DND-41 (cell line): ENCODE measurements at places on chromosomes 3 and 15.

DNA sequence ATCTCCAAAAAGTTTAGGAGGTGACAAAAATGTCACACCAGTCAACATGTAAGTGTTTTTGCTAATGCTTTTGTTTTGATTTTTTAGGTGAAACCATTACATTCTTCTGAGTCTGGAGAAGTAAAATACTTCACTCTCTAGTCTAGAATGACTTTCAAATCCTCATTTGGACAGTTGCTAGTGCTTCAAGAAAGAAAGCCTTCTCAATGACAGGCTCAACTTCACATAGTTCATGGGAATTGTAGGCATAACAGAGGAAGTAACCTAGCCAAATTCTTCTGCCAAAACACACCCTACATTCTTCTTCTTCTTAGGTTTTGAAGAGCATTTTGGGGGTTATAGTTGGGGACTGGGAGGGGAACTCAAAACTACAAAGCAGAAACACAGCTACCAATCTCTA, 29.4 kb upstream of the HEG1 start:
- no peak for DNase-seq

- DNase-seq: peak; percentile 16
These were observed 556 bp downstream of the USP19 start for GRCh38 chr3:49120096-49120437.

DNA sequence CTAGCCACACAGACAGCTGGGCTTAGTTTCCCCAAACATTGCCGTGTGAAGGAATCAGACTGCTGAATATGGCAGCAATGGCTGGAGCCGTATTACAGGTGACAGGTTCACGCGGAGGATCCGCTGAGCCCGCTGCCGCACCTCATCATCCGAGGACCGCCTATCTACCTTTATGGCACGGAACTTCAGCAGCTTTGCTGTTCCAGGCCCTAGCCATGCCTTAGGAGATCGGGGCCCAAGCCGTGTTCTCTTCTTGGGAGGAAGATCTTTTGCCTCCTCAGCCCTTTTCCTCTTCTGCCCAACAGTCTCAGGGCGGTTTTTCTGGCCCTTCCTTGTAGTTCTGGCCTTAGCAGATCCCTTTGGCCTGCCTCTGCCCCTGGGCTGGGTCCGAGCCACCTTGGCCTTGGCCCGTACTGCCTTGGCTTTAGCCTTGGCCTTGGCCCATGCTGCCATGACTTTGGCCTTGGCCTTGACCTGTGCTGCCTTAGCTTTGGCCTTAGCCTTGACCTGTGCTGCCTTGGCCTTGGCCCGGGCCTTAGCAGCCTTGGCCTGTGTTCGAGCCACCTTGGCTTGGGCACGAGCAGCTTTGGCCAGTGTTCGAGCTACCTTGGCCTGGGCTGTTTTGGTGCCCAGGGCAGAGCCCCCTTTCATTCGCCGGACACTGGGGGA, 3.2 kb downstream of the CCDC71 start:
- DNase-seq: no peak

GRCh38 chr3:72421126-72421525, 427.1 kb downstream of the SHQ1 start:
- DNase-seq: no peak

GRCh38 chr3:133393691-133394474, 6.0 kb upstream of the BFSP2 start:
- DNase-seq: no peak

DNA sequence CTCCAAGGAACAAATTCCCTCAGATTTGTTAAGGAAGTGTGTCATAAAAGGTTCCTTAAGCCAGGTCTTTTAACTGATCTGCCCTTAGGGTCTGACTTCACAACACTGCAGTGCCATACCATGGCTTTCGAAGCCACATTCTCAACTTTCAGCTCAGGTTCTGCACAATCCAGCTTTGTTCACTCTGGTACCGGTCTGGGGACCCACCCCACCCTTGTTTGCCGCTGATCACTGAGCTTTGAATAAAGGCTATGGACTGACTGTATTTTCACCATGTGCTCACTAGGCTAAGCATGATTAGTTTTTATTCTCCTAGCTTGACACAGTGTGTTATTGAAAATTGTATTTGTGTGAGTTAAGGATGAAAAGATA, 15.9 kb downstream of the SNX1 start:
- DNase-seq: no peak

DNA sequence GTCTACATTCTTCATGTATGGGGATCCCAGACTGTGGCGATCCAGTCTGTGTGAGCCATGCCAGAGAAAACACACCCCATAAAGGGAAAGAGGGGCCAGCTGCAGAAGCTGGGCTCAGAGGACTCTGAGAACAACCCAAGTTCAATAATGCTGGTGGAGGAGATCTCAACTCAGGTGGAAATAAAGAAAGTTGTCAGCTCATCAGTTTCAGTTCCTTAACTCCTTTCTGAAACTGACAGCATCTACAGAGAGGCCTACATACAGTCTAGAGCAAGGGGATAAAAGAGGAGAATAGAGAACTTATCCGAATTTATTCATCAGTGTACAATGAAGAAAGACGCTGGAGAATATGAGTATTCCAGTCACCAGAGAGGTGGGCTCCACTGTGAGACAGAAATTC, 77.0 kb downstream of the NTRK3 start:
- DNase-seq: no peak

DNA sequence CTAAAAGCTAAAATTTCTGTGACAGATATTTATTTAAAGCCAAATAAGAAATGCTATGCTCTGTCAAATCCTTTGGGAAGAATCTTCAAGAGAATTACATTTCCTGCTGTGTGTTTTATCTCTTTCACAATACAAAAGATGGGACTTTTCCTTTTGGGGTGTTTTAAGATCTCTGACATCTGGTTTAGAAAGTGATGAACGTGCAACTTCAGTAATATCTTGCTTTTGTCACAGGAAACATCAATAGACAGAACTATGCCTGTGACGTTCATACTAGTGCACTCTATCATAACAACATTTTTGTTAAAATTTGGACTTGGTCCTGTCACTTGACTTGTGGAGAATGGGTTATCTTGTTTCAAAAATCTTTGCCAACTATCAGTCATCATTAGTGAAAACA, 195.7 kb upstream of the KCNMB2 start:
- no peak for DNase-seq

DNA sequence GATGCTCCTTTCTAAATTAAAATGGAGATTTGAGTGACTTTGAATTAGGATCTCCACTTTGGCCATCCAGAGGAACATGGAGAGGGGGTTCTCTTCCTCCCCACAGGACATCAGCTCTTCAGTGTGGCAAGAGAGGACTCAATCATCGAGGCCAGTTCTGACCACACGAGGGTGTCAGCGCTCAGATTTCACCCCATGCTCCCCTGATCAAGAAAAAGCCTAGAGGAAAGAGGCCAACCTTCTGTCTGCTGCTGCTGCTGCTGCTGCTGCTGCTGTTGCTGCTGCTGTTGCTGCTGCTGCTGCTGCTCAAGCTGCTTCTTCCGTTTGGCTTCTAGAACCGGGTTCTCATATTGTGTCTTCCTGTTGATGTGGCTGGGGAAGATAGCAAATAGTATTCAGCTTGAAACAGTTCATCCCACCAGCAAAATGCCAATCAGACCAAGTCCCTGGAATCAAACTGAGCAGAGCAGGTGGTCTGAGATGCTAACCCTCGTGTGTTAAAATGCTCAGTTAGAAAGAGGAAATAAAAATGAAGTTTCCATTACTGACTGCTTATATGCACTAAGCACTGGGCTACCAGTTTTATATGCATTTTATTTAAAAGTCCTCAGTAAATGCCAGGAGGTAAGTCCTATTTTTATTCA, 599.0 kb downstream of the MAGI1 start:
- DNase-seq: peak; percentile 4

DNA sequence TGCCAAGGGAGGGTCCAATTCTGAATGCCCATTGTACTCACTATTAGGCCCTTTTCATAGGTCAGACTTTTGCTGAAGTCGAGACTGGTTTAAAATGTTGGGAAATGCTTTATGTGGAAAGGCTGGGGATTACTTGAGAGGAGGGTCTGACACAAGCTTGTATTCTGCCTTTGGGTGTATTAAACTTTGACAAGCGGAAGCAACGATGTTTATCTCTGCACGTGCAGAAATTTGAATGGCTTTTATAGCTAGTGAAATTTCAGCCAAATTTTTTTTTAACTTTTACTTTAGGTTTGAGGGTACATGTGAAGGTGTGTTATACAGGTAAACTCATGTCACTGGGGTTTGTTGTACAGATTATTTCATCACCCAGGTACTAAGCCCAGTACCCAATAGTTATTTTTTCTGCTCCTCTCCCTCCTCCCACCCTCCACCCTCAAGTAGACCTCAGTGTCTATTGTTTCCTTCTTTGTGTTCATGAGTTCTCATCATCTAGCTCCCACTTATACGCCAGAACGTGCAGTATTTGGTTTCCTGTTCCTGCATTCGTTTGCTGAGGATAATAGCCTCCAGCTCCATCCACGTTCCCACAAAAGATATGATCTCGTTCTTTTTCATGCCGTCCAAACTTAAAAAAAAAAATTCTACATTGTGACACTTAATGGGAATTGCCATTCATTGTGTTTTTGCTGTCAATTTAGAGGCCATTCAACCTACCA, 223.0 kb upstream of the BHLHE40 start:
- no peak for DNase-seq
